Coronary artery (tissue), 2 donors: ENCODE measurements at places on chromosomes 7 and 10.

- DNase-seq = no peak
Measured at GRCh38 chr10:93745408-93746065, 12.2 kb upstream of the LGI1 start.

DNA sequence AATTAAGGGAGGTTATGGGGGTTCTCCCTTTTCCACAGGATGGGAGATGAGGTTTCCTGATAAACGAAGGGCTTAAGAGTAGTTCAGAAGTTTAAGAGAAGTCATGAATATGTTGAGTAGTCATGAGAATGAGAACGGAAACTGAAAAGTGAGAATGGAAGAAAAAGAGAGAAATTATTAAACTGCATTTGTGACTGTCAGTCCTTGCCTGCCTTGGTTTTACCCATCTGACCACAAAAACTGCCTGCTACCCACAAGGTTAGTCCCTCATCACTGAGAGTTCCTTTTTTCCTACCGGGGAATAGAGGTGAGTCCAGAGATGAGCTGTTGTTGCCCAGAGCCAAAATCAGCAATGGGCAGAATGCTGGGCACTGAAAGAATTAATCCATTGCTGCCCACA lies 174.1 kb upstream of the BET1 start:
- no peak for DNase-seq

DNA sequence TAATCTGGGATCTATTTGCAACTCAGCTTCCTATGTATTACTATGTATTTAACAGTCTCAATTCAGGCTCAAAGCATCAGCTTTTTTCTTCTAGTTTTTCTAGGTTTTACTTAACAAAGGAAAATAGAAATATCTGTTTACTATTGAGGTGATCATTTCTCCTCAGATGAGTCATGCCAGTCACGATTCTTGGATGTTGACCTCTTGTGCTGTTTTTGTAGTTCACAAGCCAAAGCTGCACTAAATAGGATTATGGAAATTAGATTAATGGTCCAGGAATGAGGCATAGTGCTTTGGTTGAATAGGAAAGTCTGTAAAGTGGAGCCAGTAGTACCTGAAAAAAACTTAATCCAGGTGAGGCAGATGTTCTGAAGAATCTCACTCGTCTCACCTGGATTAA lies 198.3 kb upstream of the KAT6B start:
- DNase-seq = no peak

GRCh38 chr10:113711142-113711541 lies 31.4 kb downstream of the CASP7 start:
- DNase-seq = no peak

DNA sequence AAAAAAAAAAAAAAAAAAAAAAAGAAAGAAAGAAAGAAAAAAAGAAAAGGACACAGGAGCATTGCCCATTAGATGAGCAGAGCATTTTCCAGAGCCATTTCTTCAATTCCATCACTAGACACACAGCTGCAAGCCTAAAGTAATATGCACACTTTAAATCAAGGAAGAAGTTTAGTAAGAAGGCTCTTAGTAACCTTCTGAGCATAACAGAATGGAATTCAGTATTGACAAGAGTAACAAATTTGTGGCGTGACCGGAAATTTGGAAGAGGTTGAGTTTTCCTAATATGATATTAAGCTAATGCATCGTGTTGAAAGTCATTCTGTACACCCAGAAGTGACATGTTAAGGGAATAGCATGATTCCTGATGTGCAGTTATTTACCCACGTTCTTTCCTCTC lies 35.3 kb downstream of the SMURF1 start:
- DNase-seq = no peak

- DNase-seq = no peak
Measured at GRCh38 chr10:110903280-110904278, 15.4 kb downstream of the BBIP1 start.

- DNase-seq = no peak
Measured at GRCh38 chr7:1421020-1421790, 38.1 kb downstream of the MICALL2 start.

- no peak for DNase-seq
Measured at GRCh38 chr10:29403208-29403607, 114.3 kb downstream of the LYZL1 start.

DNA sequence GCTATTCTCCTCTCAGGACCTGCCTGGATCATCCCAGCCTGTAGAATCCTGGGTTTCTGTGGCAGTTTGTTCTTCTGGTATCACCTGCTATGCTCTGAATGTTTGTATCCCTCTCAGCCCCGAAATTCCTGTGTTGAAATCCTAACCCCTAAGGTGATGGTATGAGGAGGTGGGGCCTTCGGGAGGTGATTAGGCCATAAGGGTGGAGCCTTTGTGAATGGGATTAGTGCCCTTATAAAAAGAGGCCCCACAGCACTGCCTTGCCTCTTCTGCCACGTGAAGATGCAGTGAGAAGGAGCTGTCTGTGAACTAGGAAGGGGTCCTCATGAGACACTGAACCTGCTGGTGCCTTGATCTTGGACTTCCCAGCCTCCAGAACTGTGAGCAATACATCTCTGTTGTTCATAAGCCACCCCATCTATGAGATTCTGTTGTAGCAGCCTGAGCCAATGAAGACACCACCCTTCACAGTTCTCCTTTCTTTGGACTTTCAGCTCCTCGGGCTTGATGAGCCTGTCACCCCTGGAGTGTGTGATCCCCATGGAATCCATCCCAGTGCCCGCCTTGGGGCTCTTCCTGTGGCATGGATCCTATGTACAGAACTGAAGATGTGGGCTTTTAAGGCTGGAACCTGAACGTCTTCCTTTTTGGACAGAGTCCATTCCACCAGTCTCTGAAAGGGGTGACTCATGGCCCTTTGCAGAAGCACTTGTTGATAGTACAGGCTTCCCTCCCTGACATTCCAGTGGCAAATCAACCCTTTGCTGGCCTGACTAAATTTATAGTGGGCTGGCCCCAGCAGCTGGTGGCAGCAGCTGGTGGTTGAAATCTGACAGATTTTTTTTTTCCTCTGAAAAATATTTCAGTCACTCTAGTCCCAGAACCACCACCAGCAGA lies 138.0 kb downstream of the TACC2 start:
- DNase-seq = no peak

DNA sequence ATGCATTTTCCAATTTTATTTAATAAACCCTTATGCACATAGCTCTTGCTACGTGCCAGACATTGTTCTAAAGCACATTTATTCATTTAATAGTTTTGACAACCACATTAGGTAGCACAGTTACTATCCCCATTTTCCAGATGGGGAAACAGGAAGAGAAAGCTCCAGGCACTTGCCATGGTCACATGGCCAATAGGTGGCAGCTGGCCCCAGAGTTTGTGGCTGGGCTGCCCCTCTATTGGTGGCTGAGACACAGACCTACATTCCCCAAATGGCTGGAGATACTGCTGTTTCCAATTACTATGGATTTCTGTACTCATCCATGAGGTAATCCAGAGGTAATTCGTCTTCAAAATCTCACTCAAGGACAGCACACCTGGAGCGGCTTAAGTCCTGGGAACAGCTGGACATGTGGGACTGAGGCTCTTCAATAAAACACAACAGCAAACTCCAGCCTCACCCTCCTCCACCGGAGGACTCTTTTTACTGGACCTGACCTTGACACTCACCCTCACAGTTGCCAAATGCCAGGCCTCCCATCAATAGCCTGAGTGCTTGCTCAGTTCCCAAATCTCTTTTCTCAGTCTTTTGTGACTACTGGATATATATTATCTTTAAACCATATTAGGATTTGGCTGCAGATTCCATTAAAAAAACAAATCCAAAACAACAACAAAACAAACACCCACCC lies 106.1 kb downstream of the CLEC2L start:
- DNase-seq = no peak

GRCh38 chr7:15612205-15612604 lies 50.4 kb upstream of the AGMO start:
- no peak for DNase-seq

DNA sequence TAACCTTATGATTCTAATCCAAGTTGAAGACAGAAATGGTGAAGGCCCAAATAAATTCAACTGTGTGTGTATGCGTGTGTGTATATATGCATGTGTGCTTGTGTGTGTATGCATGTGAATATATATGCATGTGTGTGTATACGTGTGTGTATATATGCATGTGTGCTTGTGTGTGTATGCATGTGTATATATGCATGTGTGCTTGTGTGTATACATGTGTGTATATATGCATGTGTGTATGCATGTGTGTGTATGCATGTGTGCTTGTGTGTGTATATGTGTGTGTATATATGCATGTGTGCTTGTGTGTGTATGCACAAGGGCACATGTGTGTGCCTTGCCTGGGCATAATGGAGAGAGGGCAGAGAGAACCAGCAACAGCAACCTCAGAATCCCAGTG lies 184.7 kb upstream of the PLPP4 start:
- no peak for DNase-seq

DNA sequence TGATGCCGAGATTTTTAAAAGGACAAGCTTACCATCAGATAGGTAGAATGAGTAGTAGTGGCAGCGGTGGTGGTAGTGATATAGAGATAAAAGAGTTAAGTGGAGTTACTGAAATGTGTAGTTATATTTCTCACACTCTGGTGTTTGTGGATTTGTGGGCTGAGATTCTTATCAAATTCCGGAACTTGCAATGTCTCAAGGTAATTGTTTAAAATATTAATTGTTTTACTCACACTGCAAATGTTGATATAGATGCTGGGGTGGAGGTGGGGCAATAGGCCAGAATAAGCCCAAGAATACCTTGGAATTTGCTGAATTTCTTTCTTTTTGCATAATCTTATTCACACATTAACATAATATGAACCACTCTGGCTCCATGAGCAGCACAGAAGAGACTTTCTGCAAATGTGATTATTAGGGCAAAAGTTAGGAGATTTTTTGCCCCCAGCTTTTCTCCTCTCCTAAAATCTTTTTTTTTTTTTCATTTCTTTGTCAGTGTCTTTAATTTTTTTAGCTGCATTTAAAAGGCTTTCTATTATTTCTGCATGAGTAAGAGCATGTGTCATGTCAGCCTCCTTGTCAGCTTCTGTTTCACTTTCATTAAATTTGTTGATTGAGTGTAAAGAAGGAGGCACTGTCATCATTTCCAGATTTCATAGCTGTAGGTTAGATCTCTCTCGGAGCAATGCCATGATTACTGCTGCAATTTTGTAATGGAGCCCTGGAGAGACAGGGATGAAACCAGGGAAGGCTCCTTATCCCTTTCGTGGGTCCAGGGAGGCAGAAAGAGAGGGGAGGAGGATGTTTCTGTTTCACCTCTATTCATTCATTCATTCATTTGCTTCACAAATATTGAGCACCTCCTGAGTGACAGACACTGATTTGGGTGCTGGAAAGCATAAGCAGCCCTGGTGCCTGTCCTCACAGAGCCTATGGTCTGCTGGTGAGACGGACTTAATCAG lies 13.1 kb upstream of the SGMS1 start:
- no peak for DNase-seq

- DNase-seq = no peak
Measured at GRCh38 chr10:115082506-115082905, 10.7 kb upstream of the ATRNL1 start.

DNA sequence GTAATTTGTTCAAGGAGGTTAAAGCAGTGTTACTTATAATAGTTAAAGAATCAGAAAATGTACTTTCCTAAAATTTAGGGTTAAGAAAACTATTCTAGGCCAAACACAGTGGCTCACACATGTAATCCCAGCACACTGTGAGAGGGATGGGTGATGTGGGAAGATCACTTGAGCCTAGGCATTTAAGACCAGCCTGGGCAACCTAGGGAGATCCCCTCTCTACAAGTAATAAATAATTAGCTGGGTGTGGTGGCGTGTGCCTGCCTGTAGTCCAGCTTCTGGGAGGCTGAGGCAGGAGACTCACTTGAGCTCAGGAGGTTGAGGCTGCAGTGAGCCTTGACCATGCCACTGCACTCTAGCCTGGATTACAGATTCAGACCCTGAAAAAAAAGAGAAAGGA lies 3.6 kb upstream of the STEAP2 start:
- no peak for DNase-seq

DNA sequence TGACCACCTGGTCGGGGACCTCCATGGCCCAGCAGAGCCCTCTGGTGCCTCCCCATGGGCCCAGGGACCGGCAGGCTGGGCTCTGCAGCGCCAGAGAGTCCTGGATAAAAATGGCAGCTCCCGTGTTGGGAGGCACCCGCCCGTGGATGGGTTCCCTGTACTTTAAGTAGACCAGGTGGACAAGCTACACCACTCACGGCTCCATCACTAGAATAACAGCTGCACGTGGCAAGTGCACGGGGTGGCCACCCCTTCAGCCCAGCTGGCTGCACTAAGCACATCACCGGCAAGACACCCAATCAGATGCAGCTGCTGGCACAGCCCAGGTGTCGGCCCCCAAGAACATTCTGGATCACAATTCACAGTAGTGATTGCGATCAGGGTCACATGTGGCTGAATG lies 69.8 kb downstream of the DIP2C start:
- no peak for DNase-seq

GRCh38 chr7:107687656-107688055 lies 27.0 kb downstream of the SLC26A4 start:
- no peak for DNase-seq

- no peak for DNase-seq
Measured at GRCh38 chr10:53601260-53601875, 828.8 kb upstream of the MBL2 start.

DNA sequence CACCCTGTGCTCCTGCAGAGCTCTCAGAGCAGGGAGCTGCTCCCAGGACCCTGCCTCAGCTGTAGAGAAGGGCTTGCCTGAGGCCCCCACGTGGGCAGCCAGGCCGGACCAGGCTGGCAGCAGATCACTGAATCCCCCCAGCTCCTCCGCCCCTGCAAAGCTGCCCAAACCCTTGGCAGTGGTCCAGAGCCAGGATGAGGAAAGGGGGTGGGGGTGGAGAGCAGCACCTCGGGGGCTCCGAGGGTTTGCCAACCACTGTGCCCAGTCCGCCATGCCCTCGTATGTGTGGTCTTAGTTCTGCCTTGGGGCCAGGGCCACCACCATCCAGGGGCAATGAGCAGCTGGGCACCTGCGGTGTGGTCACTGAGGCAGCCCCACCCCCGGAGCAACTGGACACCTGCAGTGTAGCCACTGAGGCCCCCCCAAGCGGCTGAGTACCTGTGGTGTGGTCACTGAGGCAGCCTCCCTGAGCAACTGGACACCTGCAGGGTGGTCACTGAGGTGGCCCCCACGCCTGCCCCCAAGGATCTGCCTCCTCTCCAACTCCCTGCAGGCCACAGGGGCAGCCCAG lies 90.8 kb downstream of the TCERG1L start:
- DNase-seq = no peak

DNA sequence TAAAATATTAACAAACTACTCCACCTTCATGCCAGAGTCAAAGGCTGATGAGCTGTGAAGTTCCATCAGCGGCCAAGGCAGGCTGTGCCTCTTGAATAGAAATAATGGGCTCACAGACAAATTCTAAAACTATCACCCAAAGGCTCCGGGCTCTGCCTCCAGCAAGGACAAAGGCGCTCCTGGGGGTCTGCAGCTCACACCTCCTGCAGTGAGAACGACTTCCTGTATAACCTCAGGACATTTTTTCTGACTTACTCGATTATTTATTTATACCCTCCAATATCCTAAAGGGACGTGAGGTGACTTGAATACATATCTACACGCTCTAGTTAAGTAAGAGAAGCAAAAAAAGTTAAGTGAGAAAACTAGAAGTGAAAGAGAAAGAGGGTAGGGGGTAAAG lies 500.7 kb downstream of the CCSER2 start:
- no peak for DNase-seq

- no peak for DNase-seq
Measured at GRCh38 chr10:58898854-58899573, 277.4 kb upstream of the PHYHIPL start.
